ENCODE measurements at places on chromosomes 11 and 22. TPM values are rescaled to one million over a fixed set of nuclear protein-coding genes. Genes with fewer than 3 reads are reported as not detected.

DNA sequence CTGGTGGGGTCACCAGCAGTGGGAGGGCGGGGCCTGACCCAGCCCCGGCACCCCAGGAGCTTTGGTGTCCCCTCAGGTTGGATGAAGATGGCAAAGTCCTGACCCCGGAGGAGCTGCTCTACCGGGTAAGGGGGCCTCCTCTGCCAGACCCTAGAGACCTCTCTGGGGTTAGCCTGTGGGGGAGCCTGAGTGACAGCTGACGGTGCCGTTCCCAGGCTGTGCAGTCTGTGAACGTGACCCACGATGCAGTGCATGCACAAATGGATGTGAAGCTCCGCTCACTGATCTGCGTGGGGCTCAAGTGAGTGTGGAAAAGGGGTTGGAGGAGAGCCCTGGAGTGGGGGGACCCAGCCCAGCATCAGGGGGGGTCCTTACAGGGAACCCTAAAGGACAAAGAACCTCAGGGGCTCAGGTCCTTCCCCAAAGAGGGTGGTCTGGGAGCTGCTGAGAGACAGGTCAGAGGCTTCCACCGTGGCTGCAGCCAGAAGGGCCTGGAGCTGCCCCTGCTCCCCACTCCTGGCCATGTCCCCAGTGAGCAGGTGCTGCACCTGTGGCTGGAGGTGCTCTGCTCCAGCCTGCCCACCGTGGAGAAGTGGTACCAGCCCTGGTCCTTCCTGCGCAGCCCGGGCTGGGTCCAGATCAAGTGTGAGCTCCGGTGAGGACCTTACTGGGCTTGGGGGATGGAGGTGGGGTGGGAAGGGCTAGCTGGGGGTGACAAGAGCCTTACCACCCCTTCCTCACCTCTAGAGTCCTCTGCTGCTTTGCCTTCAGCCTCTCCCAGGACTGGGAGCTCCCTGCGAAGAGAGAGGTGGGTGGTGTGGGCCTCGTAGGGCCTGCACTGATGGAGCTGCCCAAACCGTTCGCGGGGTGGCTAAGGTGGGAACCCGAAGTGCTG lies 38.6 kb downstream of the SGSM3 start:
- H3K4me1 ChIP-seq = no peaks in the 10 kb centered on the region
- no peaks in the 10 kb centered on the region for H3K27me3 ChIP-seq
- H3K36me3 ChIP-seq = peaks cover 7% of the 10 kb centered on the region
- no peak overlapping the region for H3K27ac ChIP-seq

GRCh38 chr22:33869946-33870345 lies 50.3 kb downstream of the LARGE1 start:
- no peak overlapping the region for H3K4me3 ChIP-seq
- no peak for DNase-seq
- no peaks in the 10 kb centered on the region for H3K36me3 ChIP-seq
- peak overlapping the region; percentile 69 for H3K27ac ChIP-seq

GRCh38 chr22:27259433-27259832 lies 542.1 kb downstream of the MN1 start:
- H3K4me3 ChIP-seq = no peak overlapping the region
- no peak overlapping the region for H3K27ac ChIP-seq
- DNase-seq = no peak
- H3K36me3 ChIP-seq = no peaks in the 10 kb centered on the region

ARHGEF17 gene
- 159 TPM for total RNA-seq
